ENCODE measurements at places on chromosomes 11 and 22.

DNA sequence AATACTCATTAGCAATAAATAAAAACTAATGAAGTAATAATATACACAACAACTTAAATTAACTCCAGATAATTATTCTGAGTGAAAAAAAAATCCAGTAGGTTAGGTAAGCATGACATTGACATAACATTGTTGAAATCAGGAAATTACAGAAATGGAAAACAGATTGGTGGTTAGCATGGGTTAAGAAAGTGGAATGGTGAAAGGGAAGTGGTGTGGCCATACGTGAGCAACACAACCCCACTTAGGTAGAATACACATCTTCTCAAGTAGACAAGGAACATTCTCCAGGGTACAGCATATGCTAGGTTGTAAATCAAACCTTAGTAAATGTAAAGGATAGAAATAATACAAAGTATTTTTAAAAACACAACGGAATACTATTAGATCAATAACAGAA, 30.2 kb upstream of the CLTCL1 start:
- DNase-seq = no peak

DNA sequence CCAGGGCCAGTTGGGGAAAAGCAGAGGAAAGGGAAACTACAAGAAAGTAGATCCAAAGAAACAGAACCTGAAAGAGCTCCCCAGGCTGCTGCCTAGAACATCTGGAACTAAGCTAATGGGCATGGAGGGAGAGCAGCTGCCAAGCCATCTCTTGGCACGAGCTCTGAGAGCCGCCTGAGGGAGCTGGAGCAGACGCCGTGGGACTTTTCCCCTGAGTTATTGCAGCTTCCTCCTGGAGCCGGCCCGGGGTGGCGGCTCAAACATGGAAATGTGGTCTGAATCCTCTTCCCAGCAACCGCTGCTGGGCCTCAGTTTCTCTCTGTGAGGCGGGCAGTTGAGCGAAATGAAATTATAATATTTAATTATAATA, 41.8 kb downstream of the LIF start:
- no peak for DNase-seq

GRCh38 chr11:69876013-69876412, 56.8 kb upstream of the FGF3 start:
- no peak for DNase-seq

DNA sequence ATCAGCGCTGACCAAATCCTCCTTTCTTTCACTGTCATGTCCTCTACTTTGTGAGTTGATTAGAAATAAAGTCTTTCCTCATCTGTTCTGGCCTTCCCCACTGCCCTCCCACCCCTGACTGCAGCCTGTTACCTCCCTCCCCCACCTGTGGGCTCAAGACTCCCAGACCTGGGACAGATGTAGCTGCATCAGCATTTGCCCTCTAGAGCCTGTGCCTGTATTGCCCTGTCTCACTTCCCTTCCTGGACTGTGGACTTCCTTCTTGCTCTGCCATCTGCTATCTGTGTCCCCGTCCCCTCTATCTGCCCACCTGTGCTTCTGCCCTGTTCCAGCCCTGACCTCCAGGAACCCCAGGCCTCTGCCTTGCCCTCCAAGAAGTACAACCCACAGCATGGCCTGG, 122.5 kb downstream of the GALNT18 start:
- no peak for DNase-seq

DNA sequence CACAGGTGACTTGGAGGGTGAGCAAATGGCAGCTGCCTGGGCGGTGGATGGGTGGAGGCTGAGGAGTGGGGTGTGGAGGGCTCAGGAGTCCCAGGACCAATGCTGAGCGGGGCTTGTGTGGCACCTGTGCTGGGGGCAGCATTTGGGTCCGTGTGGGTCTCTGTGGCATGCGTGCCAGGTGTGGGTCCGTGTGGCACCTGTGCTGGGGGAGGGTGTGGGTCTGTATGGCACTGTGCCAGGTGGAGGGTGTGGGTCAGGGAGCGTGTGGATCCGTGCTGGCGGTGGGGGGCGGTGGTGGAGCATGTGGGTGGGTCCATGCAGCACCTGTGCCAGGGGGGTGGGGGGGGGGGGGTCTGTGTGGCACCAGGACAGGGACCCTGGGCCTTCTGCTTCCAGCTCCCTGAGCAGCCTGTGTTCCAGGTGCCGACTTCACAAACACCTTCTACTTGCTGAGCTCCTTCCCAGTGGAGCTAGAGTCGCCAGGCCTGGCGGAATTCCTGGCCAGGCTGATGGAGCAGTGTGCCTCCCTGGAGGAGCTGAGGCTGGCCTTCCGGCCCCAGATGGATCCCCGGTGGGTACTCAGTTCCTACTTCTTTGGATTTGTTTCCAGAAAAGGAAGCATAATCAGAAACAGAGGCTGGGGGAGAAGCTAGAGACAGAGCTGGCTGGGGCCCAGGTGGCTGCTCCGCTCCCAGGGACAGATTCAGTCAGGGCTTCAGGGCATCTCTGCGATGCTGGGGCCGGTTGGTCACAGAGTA, 14.7 kb downstream of the SELENOO start:
- no peak for DNase-seq
